Dermis microvascular lymphatic vessel endothelial cell (primary cell): ENCODE measurements at places on chromosomes 2 and 18. TPM values are rescaled to one million over a fixed set of nuclear protein-coding genes. Genes with fewer than 3 reads are reported as not detected.

DNA sequence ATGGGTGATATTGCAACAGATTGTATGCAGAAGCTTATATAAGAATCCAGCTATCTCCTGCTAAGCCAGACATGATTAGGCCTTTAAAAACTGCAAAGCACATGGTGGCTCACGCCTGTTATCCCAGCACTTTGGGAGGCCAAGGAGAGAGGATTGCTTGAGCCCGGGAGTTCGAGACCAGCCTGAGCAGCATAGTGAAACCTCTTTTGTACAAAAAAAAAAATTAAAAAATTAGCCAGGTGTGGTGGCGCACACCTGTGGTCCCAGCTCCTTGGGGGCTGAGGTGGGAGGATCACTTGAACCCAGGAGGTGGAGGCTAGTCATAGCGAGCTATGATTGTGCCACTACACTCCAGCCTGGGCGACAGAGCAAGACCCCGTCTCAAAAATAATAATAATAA, 204.6 kb downstream of the TNS1 start:
- DNase-seq: no peak

GRCh38 chr18:54210463-54210862, 14.0 kb downstream of the MBD2 start:
- no peak for DNase-seq

GRCh38 chr2:86000938-86001312, 104.8 kb downstream of the POLR1A start:
- no peak for DNase-seq

Gene STPG4
- total RNA-seq: under 0.01 TPM in 1 of 2 replicates, not detected in the other
